Fibroblast of gingiva (primary cell): ENCODE measurements at places on chromosomes 4 and X.

- DNase-seq: peak; percentile 87
Observed at GRCh38 chrX:120769576-120770341, 105.9 kb downstream of the CT47B1 start.

DNA sequence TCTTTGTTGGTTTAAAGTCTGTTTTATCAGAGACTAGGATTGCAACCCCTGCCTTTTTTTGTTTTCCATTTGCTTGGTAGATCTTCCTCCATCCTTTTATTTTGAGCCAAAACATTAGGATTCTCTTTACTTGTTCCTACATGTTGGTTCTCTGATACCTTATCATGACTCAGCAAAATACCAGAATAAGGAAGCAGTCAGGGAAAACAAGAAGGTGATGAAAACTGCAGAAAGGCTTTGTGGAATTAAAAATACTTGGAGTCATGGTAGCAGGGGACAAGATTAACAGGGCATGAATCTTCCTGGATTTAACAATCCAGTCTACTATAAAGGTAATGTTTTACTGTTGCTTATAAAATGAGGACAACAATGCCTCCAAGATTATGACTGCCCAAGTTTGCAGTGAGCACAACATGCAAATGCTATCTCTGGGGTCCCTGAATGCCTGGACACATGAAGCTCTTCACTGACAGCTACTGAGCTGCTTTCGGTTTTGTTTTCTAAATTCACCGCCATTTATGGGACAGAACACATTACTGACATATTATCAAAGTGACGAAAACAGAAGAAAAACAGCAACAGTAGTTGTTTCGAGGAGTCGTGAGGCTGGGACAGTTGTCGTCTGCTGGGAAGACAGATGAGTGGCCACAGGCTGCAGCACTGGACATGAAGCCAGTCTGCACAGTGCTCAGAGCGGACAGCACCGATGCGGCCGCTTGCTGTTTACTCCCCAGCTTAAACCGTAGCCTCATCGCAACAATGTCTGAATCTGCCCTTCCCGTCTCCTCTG is 174.5 kb upstream of the DKK2 start:
- no peak for DNase-seq

DNA sequence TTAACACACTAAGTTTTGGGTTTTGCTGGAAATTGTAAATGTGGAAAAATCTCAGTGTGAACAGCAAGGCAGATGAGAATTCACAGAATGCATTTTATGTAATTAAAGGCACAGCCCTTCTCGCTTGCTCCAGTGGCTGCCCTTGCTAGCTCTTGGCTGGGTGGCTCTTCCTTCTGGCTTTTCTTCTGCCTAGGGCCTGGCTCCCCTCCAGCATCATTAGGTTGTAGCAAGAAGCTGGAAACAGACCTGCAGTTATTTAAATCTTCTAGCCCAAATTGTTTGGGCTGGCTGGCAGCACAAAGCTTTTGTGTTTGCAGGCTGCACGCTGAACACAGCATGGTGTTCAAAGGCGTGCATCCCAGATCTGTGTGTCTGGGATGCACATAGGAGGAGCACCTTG is 56.5 kb downstream of the LIMCH1 start:
- DNase-seq: no peak

DNA sequence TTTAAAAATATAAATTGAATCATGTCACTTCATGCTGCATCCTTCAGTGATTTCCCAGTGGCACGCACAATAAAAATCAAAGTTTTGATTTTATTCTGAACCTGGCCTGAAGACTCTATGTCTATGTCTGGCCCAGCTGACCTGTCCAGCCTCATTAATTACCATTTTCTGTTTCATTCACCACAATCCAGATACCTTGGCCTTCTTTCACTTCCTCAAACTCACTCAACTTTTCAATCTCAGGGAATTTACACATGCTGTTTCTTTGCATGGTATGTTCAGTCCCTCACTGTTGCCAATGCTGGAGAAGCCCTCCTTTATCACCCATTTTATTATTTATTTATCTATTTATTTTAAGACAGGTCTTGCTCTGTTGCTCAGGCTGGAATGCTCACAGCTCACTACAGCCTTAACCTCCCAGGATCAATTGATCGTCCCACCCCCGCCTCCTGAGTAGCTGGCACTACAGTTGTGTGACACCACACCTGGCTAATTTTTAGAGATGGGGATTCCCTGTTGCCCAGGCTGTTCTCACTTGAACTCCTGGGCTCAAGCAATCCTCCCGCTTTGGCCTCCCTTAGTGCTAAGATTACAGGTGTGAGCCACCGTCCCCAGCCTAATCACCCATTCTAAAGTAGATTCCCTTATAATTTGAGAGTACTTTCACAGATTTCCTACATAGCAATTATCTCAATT is 43.1 kb downstream of the ZGRF1 start:
- DNase-seq: no peak

- no peak for DNase-seq
Observed at GRCh38 chr4:98506462-98507132, 151.8 kb downstream of the TSPAN5 start.

- DNase-seq: no peak
Observed at GRCh38 chr4:139522457-139522856, 33.6 kb downstream of the SETD7 start.

DNA sequence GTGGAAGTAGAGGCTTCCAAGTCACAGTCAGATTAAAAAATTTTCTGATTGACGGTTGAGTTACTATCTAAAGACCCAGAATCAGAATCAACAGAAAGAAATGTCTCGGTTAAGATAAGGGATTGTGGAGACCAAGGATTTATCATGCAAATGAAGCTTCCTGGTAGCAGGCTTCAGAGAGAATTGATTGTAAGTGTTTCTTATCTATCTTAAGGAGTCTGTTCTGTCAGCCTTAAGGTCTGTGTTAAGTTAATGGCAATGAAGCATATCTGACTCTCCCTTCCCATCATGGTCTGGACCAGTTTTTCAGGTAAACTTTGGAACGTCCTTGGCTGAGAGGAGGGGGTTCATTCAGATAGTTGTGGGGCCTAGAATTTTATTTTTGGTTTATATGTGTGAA is 780.2 kb downstream of the FAM133A start:
- DNase-seq: no peak

- DNase-seq: peak; percentile 1
Observed at GRCh38 chr4:29588617-29589016, 1131.6 kb upstream of the PCDH7 start.

DNA sequence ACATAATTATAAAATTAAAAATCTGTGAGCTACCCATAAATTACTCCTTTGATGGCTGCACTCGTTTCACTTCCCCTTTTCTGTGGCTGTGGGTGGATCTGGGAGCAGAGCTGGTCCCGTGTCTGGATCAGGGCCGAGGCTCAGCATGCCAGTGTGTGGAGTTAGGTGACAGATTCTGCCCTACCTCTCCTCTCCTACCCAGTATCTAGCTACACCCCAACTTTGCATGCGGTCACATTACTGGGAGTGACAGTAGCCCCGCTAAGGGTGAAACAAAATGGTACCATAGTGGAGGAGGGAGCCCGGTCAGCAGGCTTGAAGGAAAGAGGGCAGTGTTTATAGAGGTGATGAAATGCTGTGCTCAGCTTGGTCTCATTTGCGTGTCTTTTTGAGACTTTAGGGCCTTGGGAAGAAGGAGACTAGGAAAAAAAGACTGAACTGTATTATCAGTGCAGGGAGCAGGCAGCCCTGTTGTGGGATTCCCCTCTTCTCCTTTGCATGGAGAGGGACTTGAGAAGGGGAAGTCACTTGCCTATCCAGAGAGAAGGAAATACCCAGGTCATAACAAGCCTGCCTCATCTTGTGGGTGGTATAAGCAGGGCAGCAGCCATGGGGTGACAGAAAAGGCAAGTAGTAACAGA is 48.4 kb downstream of the ARHGAP10 start:
- DNase-seq: no peak

- no peak for DNase-seq
Observed at GRCh38 chr4:13386405-13387107, 97.6 kb downstream of the RAB28 start.

GRCh38 chr4:144176476-144176875 is 36.0 kb upstream of the GYPA start:
- peak; percentile 2 for DNase-seq

DNA sequence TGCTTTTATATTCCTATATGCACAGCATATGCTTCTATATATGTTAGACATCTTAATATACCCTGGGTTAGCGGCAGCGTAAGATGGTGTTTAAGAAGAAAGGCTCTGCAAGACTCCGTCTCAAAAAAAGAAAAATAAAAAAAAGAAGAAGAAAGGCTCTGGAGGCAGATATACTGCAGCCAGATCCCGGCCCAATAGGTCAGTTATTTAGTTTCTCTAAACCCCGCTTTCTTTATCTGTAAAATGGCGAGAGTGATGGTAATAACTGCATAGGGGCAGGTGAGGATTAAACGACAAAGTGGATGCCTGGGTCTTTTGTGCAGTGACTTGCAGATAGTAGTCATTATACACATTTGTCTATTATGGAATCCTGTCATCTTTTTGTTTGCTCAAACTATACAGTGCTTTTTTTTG is 115.2 kb downstream of the NAA11 start:
- DNase-seq: no peak

DNA sequence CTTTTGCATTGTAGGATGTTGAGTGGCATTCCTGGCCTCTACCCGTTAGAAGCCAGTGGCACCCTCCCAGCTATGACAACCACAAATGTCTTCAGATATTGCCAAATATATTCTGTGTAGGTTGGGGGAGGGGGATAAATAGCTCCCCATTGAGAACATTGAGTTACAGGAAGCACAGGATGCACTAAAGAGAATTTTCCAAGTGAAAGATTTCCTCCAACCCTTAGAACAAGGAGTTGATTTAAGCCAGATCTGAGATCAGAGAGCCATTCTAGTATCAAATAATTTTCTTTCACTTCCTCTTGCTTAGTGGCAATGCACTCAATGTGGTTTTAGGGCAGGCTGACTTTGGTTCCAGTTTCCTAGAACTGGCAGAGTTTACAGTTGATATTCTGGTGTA is 436.6 kb downstream of the C4orf33 start:
- DNase-seq: no peak

DNA sequence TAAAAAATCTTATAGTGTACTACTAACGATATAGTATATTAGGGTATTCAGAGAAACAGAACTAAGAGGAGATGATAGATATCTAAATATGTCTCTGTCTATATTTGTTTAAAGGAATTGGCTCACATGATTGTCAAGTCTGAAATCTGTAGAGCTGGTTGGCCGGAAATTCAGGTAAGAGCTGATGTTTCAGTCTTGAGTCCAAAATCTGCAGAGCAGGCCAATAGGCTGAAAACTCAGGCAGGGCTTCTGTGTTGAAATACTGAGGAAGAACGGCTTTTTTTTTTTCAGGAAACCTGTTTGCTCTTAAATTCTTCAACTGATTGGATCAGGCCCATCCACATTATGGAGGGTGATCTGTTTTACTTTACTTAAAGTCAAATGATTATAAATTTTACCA is 31.7 kb downstream of the PGRMC2 start:
- DNase-seq: no peak
